ENCODE measurements at places on chromosomes 1 and 21.

DNA sequence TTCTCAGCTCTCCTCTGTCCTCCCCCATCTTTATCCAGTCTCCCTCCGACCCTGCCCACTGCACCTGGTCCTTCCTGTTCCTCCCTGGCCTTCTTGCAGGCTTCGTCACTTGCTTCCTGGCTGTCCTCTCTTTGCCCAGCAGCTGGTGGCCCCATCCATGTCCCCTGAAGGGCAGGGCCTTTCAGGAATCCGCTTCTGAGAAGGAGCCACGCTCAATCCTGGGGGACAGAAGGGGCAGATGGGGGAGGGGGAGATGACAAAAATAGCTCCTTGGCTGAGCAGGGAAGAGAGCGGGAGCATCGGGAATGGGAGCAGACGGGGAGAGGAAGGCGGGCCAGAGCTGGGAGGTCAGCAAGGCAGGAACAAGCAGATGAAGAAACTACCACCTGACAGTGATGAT lies 40.7 kb downstream of the SLC30A1 start:
- no peak overlapping the region for H3K27ac ChIP-seq
- H3K36me3 ChIP-seq, result no peaks in the 10 kb centered on the region
- no peaks in the 10 kb centered on the region for H3K27me3 ChIP-seq
- DNase-seq, result no peak
- peaks cover 18% of the 10 kb centered on the region for H3K4me1 ChIP-seq

DNA sequence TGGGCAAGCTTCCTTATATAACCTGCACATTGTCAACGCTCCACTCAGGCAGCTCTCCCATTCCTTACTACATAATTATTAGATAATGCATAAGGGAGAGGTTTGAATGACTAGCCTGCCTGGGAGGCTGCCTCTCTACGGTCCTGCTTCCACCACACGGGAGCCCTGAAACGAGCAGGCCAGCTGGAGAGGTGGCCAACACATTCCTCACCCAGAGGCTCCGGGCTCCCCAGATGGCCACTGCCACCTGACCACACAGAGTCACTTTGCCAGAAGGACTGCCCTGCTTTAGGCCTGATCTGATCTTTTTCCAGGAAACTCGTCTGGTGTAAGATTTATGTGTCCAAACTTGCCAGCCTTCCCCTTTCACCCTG lies 27.9 kb downstream of the HIVEP3 start:
- H3K4me1 ChIP-seq, result peaks cover 37% of the 10 kb centered on the region
- H3K36me3 ChIP-seq, result peaks cover 6% of the 10 kb centered on the region
- H3K27ac ChIP-seq, result peak overlapping the region; percentile 83
- no peak overlapping the region for H3K4me3 ChIP-seq
- DNase-seq, result no peak

- H3K4me3 ChIP-seq, result no peak overlapping the region
- H3K36me3 ChIP-seq, result no peaks in the 10 kb centered on the region
- peaks cover 2% of the 10 kb centered on the region for H3K27me3 ChIP-seq
- H3K27ac ChIP-seq, result no peak overlapping the region
These were observed 19.2 kb upstream of the EPHA2 start for GRCh38 chr1:16174886-16175598.

DNA sequence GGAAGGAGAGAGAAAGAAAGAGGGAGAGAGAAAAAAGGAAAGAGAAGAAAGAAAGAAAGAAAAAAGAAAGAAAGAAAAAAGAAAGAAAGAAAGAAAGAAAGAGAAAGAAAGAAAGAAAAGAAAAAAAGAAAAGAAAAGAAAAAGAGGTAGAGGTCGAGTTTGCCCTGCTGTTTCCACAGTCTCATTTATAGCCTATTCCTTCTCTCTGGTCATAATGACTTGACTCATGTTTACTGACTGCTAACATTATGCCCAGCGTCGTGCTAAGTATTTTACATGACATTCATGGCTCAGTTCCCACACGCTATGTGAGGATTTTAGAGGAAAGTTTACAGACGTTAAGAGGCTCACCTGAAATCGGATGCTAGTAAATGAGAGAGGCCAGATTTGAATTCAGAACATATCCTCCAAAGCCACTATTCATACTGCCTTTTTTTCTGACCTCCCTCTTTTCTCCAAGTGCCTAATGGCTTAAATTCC lies 263.0 kb downstream of the TNR start:
- no peaks in the 10 kb centered on the region for H3K27me3 ChIP-seq
- H3K4me3 ChIP-seq, result no peak overlapping the region
- no peaks in the 10 kb centered on the region for H3K36me3 ChIP-seq

DNA sequence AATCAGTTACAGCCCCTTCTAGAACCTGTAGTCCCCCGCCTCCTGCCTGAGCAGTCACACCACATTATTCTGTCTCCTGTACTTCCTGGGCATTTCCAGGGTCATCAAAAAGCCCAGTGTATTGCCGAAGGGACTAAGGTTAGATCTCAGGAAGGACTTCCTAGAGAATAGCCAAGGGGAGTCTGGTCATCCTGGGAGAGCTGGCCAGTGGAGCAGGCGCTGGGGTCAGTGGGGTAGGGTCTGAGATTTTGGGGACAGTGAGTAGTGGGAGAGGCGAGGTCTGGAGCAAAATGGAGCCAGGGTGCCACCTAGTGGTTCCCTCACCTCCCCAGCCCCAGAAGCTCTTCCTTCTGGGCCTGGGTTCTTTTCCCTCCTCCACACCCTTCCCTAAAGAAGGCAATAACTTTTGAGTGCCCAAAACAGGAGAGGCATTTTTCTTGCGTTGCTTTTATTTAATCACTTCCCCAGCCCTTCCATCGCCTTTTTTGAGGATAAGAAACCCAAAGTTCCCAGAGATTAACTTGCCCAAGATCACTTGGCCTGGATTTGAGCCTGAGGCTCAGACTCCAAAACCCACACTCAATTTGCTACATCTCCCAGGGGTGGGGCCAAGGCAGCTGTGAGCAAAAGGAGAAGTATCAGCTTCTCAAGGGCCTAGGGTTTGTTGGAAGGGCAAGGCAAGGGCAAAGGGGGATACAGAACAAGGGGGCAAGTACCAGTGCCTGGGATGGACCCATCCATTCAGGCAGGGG lies 7.3 kb upstream of the PMVK start:
- H3K36me3 ChIP-seq, result peaks cover 43% of the 10 kb centered on the region
- H3K4me3 ChIP-seq, result no peak overlapping the region
- peaks cover 10% of the 10 kb centered on the region for H3K4me1 ChIP-seq
- DNase-seq, result no peak
- peak overlapping the region; percentile 22 for H3K27ac ChIP-seq

GRCh38 chr1:9466780-9467758 lies 72.2 kb upstream of the SLC25A33 start:
- no peaks in the 10 kb centered on the region for H3K36me3 ChIP-seq
- no peak overlapping the region for H3K4me3 ChIP-seq
- no peak for DNase-seq
- peaks cover 27% of the 10 kb centered on the region for H3K27me3 ChIP-seq
- no peak overlapping the region for H3K27ac ChIP-seq
- H3K4me1 ChIP-seq, result no peaks in the 10 kb centered on the region

DNA sequence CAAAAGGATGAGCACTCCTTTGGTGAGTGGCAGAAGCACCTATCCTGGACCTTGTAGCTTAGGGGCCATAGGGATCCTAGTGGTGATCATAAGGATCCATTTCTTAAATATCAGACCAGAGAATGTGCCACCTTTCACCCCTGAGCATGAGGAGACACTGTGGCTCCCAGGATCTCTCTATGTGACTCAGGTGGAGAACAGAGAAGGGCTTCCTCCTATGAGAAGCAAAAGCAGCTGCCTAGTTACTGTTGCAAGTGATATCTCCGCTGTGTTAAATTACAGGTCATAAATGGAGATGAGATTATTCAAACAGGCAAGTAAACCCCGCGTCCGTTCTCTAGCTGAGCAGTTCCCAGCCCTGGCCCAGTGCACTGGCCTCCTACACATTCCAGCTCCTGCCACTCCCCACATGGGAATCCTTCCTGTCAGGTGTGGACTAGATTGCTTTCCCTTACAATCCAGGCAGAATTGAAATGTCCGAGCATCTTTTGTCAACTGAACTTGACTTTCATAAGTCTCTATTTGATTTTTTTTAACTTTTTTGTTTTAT lies 26.3 kb downstream of the CLEC20A start:
- no peaks in the 10 kb centered on the region for H3K27me3 ChIP-seq
- H3K27ac ChIP-seq, result no peak overlapping the region
- H3K4me1 ChIP-seq, result no peaks in the 10 kb centered on the region
- H3K4me3 ChIP-seq, result no peak overlapping the region

GRCh38 chr1:246569248-246570238 lies 3.3 kb downstream of the CNST start:
- H3K27ac ChIP-seq, result peak overlapping the region; percentile 81
- peaks cover 15% of the 10 kb centered on the region for H3K4me1 ChIP-seq
- no peak for DNase-seq
- no peaks in the 10 kb centered on the region for H3K36me3 ChIP-seq
- H3K4me3 ChIP-seq, result no peak overlapping the region

GRCh38 chr1:228401782-228402640 lies 4.6 kb downstream of the TRIM11 start:
- H3K27ac ChIP-seq, result no peak overlapping the region
- no peaks in the 10 kb centered on the region for H3K27me3 ChIP-seq
- no peak overlapping the region for H3K4me3 ChIP-seq
- DNase-seq, result no peak
- H3K36me3 ChIP-seq, result peaks cover 59% of the 10 kb centered on the region

GRCh38 chr21:36964827-36965719 lies 1.4 kb downstream of the HLCS start:
- H3K36me3 ChIP-seq, result peaks cover 2% of the 10 kb centered on the region
- no peaks in the 10 kb centered on the region for H3K27me3 ChIP-seq
- H3K4me1 ChIP-seq, result no peaks in the 10 kb centered on the region
- H3K27ac ChIP-seq, result no peak overlapping the region
- H3K4me3 ChIP-seq, result no peak overlapping the region
- no peak for DNase-seq

GRCh38 chr1:96538111-96538641 lies 183.4 kb upstream of the PTBP2 start:
- DNase-seq, result no peak
- no peaks in the 10 kb centered on the region for H3K27me3 ChIP-seq
- H3K36me3 ChIP-seq, result no peaks in the 10 kb centered on the region
- no peak overlapping the region for H3K27ac ChIP-seq
- H3K4me3 ChIP-seq, result no peak overlapping the region

- H3K27me3 ChIP-seq, result no peaks in the 10 kb centered on the region
- DNase-seq, result no peak
- no peaks in the 10 kb centered on the region for H3K36me3 ChIP-seq
- H3K4me1 ChIP-seq, result no peaks in the 10 kb centered on the region
- no peak overlapping the region for H3K27ac ChIP-seq
These were observed 97.4 kb upstream of the TMPRSS2 start for GRCh38 chr21:41605178-41605933.

- DNase-seq, result no peak
- no peak overlapping the region for H3K27ac ChIP-seq
- H3K27me3 ChIP-seq, result no peaks in the 10 kb centered on the region
- H3K4me1 ChIP-seq, result no peaks in the 10 kb centered on the region
- no peaks in the 10 kb centered on the region for H3K36me3 ChIP-seq
These were observed 30.7 kb upstream of the ACTRT2 start for GRCh38 chr1:2990376-2991115.

DNA sequence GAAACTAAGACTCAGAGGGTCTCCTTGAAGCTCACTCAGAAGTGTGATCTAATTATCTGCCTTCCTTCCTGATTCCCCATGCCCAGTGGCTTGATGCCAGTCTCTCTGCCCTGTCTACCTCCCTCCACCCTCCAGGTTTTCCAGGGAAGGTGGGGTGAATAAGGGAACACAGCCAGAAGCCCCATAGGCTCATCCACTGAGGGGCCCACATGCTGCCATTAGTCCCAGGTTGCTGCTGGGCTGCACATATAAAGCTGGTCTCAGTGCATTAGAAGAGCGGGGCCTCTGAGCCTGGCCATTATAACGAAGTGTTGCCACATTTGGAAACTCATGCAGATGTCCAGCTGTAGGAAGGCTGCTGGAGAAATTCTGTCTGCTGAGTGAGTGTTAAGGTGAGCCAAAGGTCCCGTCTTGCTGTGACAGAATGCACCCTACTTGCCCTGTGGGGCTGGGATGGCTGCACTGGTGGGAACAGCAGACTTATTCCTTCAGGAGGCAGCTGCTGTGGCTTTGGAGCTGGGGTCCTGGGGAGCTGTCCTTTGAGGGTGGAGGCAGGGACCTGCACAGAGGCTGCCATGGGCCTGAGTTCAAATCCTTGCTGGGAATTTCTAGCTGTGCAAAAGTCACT lies 2.9 kb downstream of the ADORA1 start:
- no peaks in the 10 kb centered on the region for H3K4me1 ChIP-seq
- no peak overlapping the region for H3K27ac ChIP-seq
- DNase-seq, result no peak
- H3K27me3 ChIP-seq, result peaks cover 79% of the 10 kb centered on the region
- H3K36me3 ChIP-seq, result no peaks in the 10 kb centered on the region
- no peak overlapping the region for H3K4me3 ChIP-seq

GRCh38 chr21:34031835-34032370 lies 41.5 kb upstream of the MRPS6 start:
- no peaks in the 10 kb centered on the region for H3K27me3 ChIP-seq
- H3K36me3 ChIP-seq, result no peaks in the 10 kb centered on the region
- DNase-seq, result no peak
- no peaks in the 10 kb centered on the region for H3K4me1 ChIP-seq
- no peak overlapping the region for H3K4me3 ChIP-seq

GRCh38 chr1:178682886-178683285 lies 42.2 kb upstream of the RALGPS2 start:
- no peaks in the 10 kb centered on the region for H3K4me1 ChIP-seq
- H3K36me3 ChIP-seq, result no peaks in the 10 kb centered on the region
- H3K27me3 ChIP-seq, result no peaks in the 10 kb centered on the region
- no peak overlapping the region for H3K27ac ChIP-seq
- DNase-seq, result no peak

GRCh38 chr1:100927276-100927675 lies 31.4 kb downstream of the SLC30A7 start:
- H3K27me3 ChIP-seq, result no peaks in the 10 kb centered on the region
- DNase-seq, result peak; percentile 83
- no peaks in the 10 kb centered on the region for H3K36me3 ChIP-seq
- peaks cover 17% of the 10 kb centered on the region for H3K4me1 ChIP-seq
- peak overlapping the region; percentile 28 for H3K4me3 ChIP-seq

- H3K36me3 ChIP-seq, result no peaks in the 10 kb centered on the region
- no peaks in the 10 kb centered on the region for H3K27me3 ChIP-seq
- peak overlapping the region; percentile 98 for H3K27ac ChIP-seq
- DNase-seq, result peak; percentile 47
These were observed 951 bp downstream of the GGPS1 start for GRCh38 chr1:235329139-235329902.

- no peak overlapping the region for H3K4me3 ChIP-seq
- no peak overlapping the region for H3K27ac ChIP-seq
- no peak for DNase-seq
- H3K4me1 ChIP-seq, result peaks cover 12% of the 10 kb centered on the region
These were observed 3.2 kb upstream of the SRRM1 start for GRCh38 chr1:24639881-24640280.

- H3K4me3 ChIP-seq, result no peak overlapping the region
- no peak for DNase-seq
- H3K27me3 ChIP-seq, result no peaks in the 10 kb centered on the region
- H3K27ac ChIP-seq, result no peak overlapping the region
These were observed 35.6 kb downstream of the COL6A1 start for GRCh38 chr21:46017148-46017547.

- H3K36me3 ChIP-seq, result no peaks in the 10 kb centered on the region
- H3K27ac ChIP-seq, result no peak overlapping the region
- no peaks in the 10 kb centered on the region for H3K4me1 ChIP-seq
- no peaks in the 10 kb centered on the region for H3K27me3 ChIP-seq
These were observed 24.5 kb upstream of the SLC26A9 start for GRCh38 chr1:205967554-205968335.

GRCh38 chr1:157262891-157263290 lies 124.7 kb upstream of the ETV3 start:
- H3K27me3 ChIP-seq, result peaks cover 3% of the 10 kb centered on the region
- H3K27ac ChIP-seq, result no peak overlapping the region
- DNase-seq, result no peak
- H3K4me3 ChIP-seq, result no peak overlapping the region
- no peaks in the 10 kb centered on the region for H3K36me3 ChIP-seq

GRCh38 chr21:18249672-18250071 lies 5.0 kb downstream of the CHODL start:
- H3K4me3 ChIP-seq, result no peak overlapping the region
- no peak for DNase-seq
- no peaks in the 10 kb centered on the region for H3K36me3 ChIP-seq
- H3K4me1 ChIP-seq, result no peaks in the 10 kb centered on the region

Measured in thymus (tissue), 14 donors.